ENCODE measurements at places on chromosomes 5 and 9.

DNA sequence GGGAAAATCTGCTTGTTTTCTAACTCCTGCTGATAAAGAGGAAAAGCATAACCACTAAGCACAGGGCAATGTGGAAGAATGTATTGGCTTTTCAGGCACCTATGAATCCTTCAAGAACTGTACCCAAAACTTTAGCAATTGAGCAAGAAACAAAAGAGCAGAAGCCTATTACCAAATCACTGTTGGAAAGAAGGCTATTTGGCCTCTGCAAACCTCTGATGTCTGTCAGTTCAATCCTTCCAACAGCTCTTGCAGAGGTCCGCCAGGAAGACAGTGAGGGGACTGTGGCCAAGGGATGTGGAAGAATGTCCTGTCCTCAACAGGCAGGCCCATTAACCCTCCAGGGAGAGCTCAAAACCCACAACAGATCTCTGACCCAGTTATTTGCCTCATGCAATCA is 328.6 kb downstream of the ENC1 start:
- DNase-seq: no peak

GRCh38 chr9:15253197-15253596 is 53.8 kb downstream of the TTC39B start:
- no peak for DNase-seq

- DNase-seq: no peak
Observed at GRCh38 chr9:103681435-103681834, 412.7 kb upstream of the SMC2 start.

DNA sequence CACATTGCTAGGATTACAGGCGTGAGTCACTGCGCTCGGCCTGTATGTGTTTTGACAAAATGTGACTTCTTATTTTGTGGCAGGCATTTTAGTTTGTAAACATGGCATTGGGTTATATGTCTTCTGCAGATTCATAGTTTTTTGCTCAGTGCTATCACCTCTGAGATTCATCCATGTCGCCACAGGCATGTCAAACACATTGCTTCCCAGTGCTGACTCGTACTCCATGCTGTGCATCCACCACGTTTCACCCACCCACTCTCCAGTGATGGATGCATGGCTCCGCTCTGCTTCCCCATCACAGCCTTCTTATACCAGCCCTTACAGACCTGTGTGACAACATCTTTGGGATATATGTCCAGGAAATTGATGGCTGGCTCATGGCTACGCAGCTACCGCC is 158.8 kb downstream of the GAS1 start:
- DNase-seq: no peak

DNA sequence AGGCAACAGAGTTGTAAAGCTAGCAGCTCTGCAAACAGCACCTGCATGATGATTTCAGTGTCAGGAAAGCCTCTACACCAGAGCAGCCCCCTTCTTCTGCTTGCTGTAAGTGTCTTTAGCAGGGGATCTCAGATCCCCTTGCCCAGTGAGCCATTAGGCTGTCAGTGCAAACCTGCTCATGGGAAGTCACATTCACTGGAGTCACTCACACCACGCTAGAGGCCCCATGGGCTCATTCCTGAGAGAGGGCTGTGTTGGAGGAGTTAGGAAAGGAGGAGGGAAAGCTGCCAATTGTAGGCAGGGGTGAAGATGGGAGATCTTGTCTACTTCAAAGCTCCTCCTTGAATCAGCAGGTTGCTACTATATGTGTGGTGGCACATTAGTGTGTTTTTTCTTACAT is 275.2 kb downstream of the SMARCA2 start:
- no peak for DNase-seq

GRCh38 chr5:43096916-43097315 is 23.8 kb upstream of the ZNF131 start:
- no peak for DNase-seq

DNA sequence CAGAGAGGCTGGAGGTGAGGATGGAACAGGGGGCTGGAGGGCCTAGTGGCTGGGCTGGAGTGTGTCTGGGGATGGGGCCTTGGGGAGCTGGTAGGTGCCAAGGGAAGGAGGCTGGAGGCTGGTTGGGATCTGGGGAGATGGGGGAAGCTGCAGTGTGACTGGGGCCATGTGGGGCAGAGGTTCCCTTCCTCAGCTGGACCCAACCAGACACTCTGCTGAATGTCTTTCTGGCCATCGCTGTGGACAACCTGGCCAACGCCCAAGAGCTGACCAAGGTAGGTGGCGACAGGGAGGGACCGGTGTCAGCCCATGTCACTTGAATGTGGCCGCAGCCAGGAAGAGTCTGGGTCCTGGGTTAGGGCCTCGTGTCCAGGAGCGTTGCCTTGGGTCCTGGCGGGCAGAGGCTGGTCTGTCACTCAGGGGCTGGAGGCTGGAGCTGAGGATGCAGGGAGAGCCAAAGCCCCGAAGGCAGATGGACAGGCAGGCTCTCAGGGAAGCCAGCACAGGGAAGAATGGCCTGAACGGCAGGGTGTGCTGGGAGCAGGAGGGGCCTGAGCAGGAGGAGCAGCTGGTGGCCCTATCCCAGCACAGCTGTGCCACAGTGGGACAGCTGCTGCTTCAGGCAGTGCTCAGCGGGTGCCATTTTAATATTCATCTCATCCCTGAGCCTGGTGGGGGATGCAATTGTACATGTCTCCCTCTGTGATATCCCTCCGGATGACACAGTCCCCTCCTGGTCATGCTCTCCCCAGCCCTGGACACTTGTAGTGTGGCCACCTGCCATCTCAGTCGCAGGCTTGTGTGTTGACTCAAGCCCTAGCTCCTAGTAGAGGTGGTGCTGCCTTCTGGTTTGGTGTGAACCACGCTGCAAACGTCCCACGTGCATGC is 132.5 kb downstream of the CACNA1B start:
- no peak for DNase-seq

GRCh38 chr9:23830929-23831730 is 5.1 kb upstream of the ELAVL2 start:
- no peak for DNase-seq

DNA sequence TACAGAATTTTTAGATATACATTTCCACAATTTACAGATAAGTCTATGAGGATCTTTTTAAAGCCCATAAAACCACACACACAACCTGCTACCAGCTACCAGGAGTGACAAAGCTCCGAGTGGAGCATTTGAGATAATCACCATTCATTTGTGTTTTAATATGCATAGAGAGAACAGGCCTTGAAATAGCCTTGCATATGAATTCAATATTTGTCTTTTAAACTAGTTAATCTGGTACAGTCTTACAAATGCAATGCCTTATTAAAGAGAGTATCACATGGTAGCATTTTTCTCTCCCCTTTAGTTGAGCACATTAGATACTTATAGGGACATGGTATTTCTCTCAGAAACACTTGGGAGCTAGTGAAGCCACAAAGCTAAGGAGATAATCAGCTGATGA is 49.1 kb downstream of the SEMA5A start:
- no peak for DNase-seq

GRCh38 chr5:78626009-78626571 is 22.5 kb downstream of the LHFPL2 start:
- no peak for DNase-seq

- DNase-seq: no peak
Observed at GRCh38 chr9:69743930-69744329, 15.9 kb downstream of the PTAR1 start.

GRCh38 chr9:130088051-130088450 is 34.3 kb downstream of the GPR107 start:
- no peak for DNase-seq

DNA sequence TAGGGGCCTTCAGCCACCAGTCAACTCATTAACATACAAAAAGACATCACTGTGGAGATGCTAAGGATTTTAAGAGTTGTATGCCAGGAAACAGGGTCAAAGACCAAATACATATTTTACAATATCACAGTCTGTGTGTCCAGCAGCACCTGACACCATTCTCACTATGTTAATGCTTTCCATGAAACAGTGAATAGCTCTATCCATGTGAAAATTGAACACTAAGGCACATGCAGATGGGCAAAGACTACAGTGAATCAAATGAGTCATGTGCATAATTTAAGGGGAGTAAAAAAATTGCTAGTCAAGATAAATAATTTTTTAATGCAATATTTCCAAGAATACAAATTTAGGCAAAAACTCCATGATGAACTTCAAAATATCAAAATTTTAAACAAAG is 7.6 kb upstream of the SPATA31E1 start:
- DNase-seq: no peak

GRCh38 chr9:91077624-91078368 is 276.2 kb downstream of the SYK start:
- no peak for DNase-seq

GRCh38 chr9:131690941-131691573 is 48.8 kb downstream of the RAPGEF1 start:
- DNase-seq: no peak

GRCh38 chr5:147635882-147636728 is 126.2 kb upstream of the DPYSL3 start:
- no peak for DNase-seq

DNA sequence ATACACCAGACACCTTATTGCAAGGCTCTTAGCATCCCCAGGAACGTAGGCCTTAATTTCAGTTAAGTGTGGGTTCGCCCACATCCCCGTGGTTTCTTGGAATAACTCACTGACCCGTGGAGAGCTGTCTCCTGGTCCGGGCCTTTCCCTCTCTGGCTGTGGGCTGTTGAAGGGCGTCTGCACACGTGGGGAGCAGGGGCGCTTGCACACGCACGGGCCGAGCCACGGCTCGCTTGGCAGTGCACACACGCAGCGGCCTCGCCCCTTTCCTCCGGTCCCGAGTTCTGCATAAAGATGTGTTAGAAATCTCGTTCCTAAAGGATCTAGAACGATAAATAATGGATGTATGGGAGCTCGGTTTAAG is 141.9 kb downstream of the PBX3 start:
- no peak for DNase-seq

DNA sequence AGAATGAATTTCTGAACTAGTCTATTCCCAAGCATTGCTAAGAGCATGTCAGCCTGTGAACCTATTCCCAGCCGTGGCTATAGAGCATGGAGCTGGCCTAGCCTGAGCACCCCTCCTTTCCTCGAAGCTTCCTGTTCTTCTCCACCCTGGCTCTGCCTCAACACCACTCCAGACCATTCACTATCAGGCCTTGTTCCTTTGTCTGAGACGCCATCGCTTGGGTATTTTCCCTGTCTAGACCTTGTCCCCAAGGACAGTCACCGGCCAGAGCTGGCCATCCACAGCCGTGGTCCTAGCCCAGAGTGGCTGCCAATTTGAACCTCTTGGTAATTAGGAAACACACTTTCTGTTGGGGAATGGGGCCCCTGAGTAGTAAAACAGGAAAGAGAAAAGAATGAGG is 105.8 kb downstream of the LIFR start:
- no peak for DNase-seq

DNA sequence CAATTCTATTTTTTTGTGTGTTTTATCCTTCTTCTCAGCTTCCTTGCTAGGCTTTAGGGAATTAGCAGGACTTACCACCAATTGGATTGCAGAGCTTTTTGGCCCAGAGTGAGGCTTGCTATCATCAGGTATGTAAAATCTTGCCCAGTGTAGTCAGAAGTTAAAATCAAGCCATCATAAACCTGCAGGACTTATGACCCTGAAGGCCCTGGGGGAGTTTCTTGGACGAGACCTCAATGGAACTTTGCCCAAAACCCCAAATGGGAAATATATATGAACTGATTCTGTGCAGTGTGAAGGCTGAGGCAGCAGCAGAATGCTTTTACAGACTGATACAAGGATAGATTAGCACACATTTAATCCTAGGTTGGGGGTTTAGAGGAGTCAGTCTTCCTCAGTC is 287.0 kb downstream of the SH3GL2 start:
- DNase-seq: no peak

Data from activated effector memory CD4-positive, alpha-beta T cell treated with Interleukin-2 at 50 U/mL for 16 hours (primary cell).